ENCODE measurements at places on chromosomes 6 and 20.

DNA sequence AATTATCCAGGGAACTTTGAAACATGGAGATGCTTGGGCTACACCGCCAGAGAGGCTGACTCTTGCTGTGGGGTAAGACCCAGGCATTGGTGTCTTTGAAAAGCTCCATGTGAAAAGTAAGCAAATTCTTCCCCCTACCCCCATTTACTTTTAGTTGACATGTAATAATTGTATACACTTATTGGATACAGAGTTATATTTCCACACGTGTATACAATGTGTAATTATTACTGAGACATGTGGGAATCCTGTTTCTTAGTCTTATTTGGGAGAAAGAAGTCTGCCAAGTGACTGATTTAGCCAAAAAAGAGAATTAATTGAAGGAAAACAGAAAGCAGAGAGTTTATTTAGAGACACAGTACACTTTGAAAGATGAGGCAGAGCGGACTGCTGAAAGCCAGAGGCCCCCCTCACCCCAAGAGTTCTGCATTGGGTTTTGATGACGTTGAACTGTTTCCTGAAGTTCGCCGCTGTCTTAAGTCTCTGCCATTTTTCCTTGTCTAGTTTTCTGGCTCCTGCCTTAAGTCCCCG lies 193.8 kb downstream of the PACRG start:
- DNase-seq: no peak

GRCh38 chr20:35462351-35462750 lies 7.0 kb downstream of the CEP250 start:
- DNase-seq: no peak

DNA sequence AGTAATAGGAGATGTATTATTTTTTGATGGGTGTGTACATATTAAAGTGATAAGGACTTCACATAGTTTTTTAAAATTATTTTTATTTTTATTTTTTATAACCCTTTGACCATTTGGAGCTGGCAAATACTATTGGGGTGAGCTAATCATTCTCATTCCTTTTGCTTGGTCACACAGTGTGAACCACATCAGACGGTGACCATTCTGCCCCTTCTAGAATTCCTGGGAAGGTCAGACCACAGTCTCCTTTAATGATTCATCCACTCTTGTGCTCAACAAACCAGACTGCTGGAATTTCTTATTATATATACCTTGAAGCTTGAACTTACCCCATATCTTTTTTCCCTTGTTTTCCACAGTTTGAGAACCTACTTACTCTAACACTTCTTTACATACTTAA lies 23.9 kb upstream of the PRL start:
- no peak for DNase-seq

DNA sequence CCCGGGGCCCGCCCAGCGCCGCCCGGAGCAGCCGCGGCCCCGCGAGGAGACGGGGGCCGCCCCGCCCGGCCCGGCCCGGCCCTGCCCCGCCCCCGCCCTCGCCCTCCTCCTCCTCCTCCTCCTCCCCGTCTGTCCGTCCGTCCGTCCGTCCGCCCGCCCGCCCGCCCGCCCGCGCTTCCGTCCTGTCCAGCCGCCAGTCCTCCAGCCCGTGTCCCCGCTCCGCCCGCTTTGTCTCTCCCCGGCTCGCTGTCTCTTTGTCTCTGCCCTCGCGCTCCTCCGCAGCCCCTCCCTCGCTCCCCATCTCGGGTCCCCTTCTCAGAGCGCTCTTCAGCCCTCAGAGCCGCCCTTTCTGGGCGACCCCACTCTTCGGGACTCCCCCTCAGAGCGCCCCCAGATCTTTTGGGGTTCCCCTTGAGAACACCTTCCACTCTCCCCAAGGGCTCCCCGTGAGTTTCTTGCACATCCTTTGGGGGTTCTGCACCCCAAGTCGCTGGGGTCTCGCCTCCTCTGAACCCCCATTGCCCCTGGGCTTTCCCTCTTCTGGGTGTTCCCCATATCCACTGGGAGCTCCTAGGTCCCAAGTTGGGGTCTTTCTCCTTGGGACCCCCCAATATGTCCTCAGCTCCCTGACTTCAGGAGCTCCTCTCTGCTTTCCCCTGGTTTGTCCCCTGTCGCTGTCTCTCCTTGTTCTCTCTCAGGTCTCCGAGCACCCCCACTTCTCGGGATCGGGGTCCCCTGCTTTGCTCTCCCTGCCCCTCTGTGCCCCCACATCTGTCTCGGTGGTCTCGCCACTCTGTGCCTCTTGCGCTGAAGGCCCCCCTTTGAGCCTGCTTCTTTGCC lies 79.5 kb upstream of the MYL9 start:
- DNase-seq: no peak

GRCh38 chr6:1263039-1263849 lies 48.7 kb upstream of the FOXQ1 start:
- no peak for DNase-seq
